ENCODE measurements at places on chromosomes 12 and 14.

DNA sequence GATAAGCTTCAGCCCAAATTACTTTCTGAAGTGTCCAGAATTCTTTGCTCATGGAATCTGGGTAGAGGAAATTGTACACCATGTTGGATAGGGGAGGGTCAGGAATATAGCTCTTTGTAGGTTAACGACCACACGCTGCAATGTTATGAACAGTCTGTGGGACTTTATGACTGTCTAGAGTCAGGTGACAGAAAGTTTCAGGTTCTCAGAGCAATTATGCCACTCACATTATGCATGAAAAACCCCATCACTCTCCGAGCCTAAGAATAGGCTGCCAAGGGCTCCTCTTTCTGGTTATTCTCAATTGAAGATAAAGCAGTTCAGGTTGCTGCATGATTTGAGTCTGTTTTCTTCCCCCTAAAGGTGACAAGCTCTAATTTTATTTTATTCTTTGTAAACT, 430.9 kb downstream of the ATP23 start:
- H3K27ac ChIP-seq, result no peak overlapping the region
- H3K27me3 ChIP-seq, result no peaks in the 10 kb centered on the region
- no peak for DNase-seq
- no peak overlapping the region for H3K4me3 ChIP-seq

GRCh38 chr14:92463141-92463540, 50.4 kb upstream of the RIN3 start:
- H3K4me1 ChIP-seq, result peaks cover 14% of the 10 kb centered on the region
- DNase-seq, result no peak
- no peak overlapping the region for H3K27ac ChIP-seq

DNA sequence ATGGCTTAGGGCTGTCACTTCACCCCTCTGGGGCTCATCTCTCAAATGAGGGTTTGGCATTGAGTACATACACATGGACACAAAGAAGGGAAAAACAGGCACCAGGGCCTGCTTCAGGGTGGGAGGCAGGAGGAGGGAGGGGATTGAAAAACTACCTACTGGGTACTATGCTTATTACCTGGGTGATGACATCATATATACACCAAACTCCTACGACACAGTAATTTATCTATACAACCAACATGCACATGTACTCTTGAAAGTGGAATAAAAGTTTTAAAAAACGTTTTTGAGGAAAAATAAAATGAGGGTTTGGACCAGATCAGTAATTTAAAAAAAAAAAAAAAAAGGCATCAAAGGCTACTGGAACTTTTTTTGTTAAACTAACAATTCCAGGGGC, 3.6 kb upstream of the TC2N start:
- H3K27ac ChIP-seq, result no peak overlapping the region
- DNase-seq, result no peak
- no peak overlapping the region for H3K4me3 ChIP-seq

GRCh38 chr14:38004610-38004879, 203.2 kb upstream of the SSTR1 start:
- H3K4me3 ChIP-seq, result no peak overlapping the region
- no peaks in the 10 kb centered on the region for H3K27me3 ChIP-seq
- H3K36me3 ChIP-seq, result no peaks in the 10 kb centered on the region

DNA sequence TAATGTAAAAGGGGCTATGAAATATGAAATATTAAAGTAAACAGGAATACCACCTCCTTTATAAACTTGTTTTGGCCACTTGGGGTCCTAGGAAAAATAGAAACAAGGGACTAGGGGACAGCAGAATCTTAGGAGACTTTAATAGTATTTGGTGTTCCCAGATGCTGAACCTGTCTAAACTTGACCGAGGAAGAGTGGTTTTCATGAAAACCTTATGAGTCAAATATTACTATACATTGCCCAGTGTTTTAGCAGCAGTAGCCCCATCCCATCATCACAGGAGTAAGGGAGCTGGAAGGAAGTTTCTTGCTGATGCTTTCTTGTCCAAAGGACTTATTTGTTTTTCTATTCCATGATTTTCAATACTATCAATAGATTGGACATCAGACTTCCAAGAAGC, 177.5 kb upstream of the CAND1 start:
- no peaks in the 10 kb centered on the region for H3K36me3 ChIP-seq
- DNase-seq, result no peak
- H3K27ac ChIP-seq, result no peak overlapping the region
- no peak overlapping the region for H3K4me3 ChIP-seq

- H3K4me1 ChIP-seq, result peaks cover 5% of the 10 kb centered on the region
- no peaks in the 10 kb centered on the region for H3K36me3 ChIP-seq
- no peaks in the 10 kb centered on the region for H3K27me3 ChIP-seq
- no peak for DNase-seq
Observed at GRCh38 chr14:58663494-58664111, 25.8 kb downstream of the DACT1 start.

GRCh38 chr12:92437452-92437851, 265.3 kb upstream of the PLEKHG7 start:
- peak overlapping the region; percentile 14 for H3K27ac ChIP-seq
- DNase-seq, result no peak
- no peaks in the 10 kb centered on the region for H3K27me3 ChIP-seq
- H3K4me3 ChIP-seq, result no peak overlapping the region
- H3K4me1 ChIP-seq, result peaks cover 32% of the 10 kb centered on the region

- no peak overlapping the region for H3K4me3 ChIP-seq
- no peaks in the 10 kb centered on the region for H3K27me3 ChIP-seq
- no peaks in the 10 kb centered on the region for H3K4me1 ChIP-seq
- H3K36me3 ChIP-seq, result no peaks in the 10 kb centered on the region
- DNase-seq, result no peak
- H3K27ac ChIP-seq, result no peak overlapping the region
Observed at GRCh38 chr12:115473257-115473956, 789.4 kb upstream of the TBX3 start.

DNA sequence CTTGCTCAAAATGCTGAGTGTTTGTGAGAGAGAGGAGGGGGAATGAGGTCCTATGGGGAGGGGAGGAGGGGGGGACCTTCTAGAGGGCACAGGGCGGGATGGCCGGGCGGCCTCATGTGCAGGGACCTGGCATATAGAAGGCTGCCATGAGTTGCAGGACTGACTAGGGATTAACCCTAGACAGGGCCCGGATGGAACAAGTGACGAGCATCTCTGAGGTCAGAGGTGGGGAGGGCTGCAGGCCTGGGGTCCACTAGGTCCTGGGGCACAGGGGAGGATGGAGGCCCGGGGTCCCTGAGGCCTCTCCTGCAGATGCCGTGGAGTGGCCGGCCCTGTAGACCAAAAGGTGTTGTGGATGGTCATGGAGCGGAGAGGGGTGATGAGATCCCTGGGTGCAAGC, 104.0 kb upstream of the EIF5 start:
- no peak overlapping the region for H3K4me3 ChIP-seq
- DNase-seq, result no peak
- peaks cover 7% of the 10 kb centered on the region for H3K27me3 ChIP-seq

GRCh38 chr12:132238488-132238854, 90.9 kb downstream of the GALNT9 start:
- no peaks in the 10 kb centered on the region for H3K36me3 ChIP-seq
- DNase-seq, result no peak
- H3K4me3 ChIP-seq, result no peak overlapping the region
- H3K27me3 ChIP-seq, result peaks cover 11% of the 10 kb centered on the region

- no peak overlapping the region for H3K4me3 ChIP-seq
- H3K27ac ChIP-seq, result no peak overlapping the region
- H3K27me3 ChIP-seq, result no peaks in the 10 kb centered on the region
- peak; percentile 41 for DNase-seq
Observed at GRCh38 chr14:90756755-90757345, 59.4 kb downstream of the TTC7B start.

GRCh38 chr12:128969480-128970055, 116.3 kb downstream of the GLT1D1 start:
- H3K36me3 ChIP-seq, result no peaks in the 10 kb centered on the region
- H3K27me3 ChIP-seq, result peaks cover 58% of the 10 kb centered on the region
- no peak overlapping the region for H3K4me3 ChIP-seq
- H3K4me1 ChIP-seq, result peaks cover 9% of the 10 kb centered on the region
- DNase-seq, result no peak

- no peaks in the 10 kb centered on the region for H3K27me3 ChIP-seq
- no peak overlapping the region for H3K4me3 ChIP-seq
- no peak overlapping the region for H3K27ac ChIP-seq
- H3K36me3 ChIP-seq, result no peaks in the 10 kb centered on the region
- DNase-seq, result no peak
- H3K4me1 ChIP-seq, result no peaks in the 10 kb centered on the region
Observed at GRCh38 chr14:58865514-58866281, 227.9 kb downstream of the DACT1 start.

DNA sequence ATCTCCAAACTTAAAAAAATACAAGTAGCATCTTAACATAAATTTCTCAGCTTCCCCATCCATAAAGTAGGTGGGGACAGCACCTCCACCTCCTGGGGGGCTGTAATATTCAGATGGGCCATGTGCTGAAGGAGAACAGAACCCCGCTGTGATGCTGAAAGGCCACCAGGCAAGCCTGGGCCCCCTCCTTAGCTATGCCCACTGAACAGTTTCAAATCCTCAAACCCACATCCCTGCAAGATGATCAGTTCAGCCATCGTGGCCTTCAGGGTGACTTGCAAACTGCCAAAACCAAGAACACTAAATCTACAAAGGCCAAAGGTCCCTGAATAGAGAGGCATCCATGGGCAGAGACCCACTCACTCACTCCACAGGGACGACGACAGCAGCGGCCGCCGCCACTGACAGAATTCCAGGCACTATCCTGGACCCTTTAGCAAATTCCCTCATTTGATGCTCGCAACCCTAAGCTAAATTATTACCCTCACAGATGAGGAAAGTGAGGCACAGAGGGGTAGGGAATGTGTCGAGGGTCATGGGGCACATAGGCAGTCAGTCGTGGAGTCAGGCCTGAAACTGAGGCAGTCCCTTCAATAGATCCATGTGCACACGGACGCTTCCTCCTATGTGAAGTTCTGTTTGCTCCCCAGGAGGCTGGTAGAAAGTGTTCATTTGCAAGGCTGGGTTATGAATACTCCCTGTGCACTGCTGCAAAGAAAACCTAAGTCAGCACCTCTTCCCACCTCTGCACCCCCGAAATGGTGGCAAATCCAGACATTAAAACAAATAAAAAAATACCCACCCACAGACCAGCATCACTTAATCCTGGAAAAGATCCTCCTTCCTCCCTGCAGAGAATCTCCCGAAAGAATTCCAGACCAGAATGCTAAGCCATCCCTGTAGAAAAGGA, 5.9 kb downstream of the ITPK1 start:
- no peaks in the 10 kb centered on the region for H3K36me3 ChIP-seq
- no peak overlapping the region for H3K4me3 ChIP-seq

GRCh38 chr12:130832561-130833209, 6.4 kb downstream of the STX2 start:
- no peaks in the 10 kb centered on the region for H3K36me3 ChIP-seq
- H3K4me1 ChIP-seq, result peaks cover 6% of the 10 kb centered on the region
- H3K27me3 ChIP-seq, result no peaks in the 10 kb centered on the region
- H3K4me3 ChIP-seq, result no peak overlapping the region

- H3K36me3 ChIP-seq, result no peaks in the 10 kb centered on the region
- H3K4me1 ChIP-seq, result no peaks in the 10 kb centered on the region
- H3K4me3 ChIP-seq, result no peak overlapping the region
- H3K27me3 ChIP-seq, result no peaks in the 10 kb centered on the region
- no peak for DNase-seq
Observed at GRCh38 chr14:81018684-81019083, 63.3 kb downstream of the TSHR start.

- peak overlapping the region; percentile 100 for H3K27ac ChIP-seq
- H3K4me3 ChIP-seq, result peak overlapping the region; percentile 87
- H3K36me3 ChIP-seq, result peaks cover 5% of the 10 kb centered on the region
- peak; percentile 87 for DNase-seq
- peaks cover 81% of the 10 kb centered on the region for H3K4me1 ChIP-seq
Observed at GRCh38 chr14:55129428-55130195, 560 bp downstream of the LGALS3 start.

DNA sequence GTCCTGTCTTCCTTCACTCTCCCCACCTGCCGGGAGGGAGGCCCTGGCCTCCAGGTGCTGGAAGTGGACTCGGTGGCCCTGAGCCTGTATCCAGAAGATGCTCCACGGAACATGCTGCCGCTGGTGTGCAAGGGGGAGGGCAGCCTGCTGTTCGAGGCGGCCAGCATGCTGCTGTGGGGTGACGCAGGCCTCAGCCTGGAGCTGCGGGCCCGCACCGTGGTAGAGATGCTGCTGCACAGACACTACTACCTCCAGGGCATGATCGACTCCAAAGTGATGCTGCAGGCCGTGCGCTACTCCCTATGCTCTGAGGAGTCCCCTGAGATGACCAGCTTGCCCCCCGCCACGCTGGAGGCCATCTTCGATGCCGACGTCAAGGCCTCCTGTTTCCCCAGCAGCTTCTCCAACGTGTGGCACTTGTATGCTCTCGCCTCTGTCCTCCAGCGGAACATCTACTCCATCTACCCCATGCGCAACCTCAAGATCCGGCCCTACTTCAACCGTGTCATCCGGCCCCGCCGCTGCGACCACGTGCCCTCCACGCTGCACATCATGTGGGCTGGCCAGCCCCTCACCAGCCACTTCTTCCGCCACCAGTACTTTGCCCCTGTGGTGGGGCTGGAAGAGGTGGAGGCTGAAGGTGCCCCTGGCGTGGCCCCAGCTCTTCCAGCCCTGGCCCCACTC, 8.8 kb downstream of the VRTN start:
- no peaks in the 10 kb centered on the region for H3K36me3 ChIP-seq
- H3K27ac ChIP-seq, result no peak overlapping the region
- H3K4me1 ChIP-seq, result no peaks in the 10 kb centered on the region
- peaks cover 15% of the 10 kb centered on the region for H3K27me3 ChIP-seq

DNA sequence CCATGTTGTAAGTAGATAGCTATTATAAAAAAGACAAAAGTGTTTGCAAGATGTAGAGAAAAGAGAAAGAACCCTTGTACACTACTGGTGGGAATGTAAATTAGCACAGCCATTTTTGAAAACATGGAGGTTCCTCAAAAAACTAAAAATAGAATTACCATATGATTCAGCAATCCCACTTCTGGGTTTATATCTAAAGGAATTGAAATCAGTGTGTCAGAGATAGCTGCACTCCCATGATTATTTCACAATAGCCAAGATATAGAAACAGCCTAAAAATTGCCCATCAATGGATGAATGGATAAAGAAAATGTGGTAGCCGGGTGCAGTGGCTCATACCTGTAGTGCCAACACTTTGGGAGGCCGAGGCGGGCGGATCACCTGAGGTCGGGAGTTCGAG, 9.2 kb downstream of the PSMC6 start:
- H3K27ac ChIP-seq, result no peak overlapping the region
- DNase-seq, result no peak
- no peaks in the 10 kb centered on the region for H3K27me3 ChIP-seq

GRCh38 chr12:95963096-95963495, 20.0 kb downstream of the AMDHD1 start:
- H3K4me1 ChIP-seq, result no peaks in the 10 kb centered on the region
- H3K27me3 ChIP-seq, result no peaks in the 10 kb centered on the region
- H3K4me3 ChIP-seq, result no peak overlapping the region
- no peaks in the 10 kb centered on the region for H3K36me3 ChIP-seq

DNA sequence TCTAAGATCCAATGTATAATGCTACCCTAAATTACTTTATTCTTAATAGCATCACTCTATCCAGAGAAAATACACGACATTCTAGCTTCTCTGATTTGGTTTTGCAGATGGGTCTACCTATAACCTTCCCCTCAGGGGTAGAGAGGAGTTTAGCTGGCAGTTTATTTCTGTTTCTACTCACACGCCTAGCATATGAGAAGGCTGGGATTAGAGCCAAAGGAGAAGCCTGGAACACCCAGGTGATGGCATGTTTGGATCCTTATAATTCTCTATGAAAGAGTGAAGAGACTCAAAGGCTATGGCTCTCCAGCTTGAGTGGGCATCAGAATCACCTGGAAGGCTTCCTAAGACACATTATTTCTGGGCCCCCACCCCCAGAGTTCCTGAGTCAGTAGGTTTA, 131.3 kb downstream of the IGF1 start:
- H3K27ac ChIP-seq, result no peak overlapping the region
- H3K4me3 ChIP-seq, result no peak overlapping the region
